ENCODE measurements at places on chromosomes 1 and 21.

DNA sequence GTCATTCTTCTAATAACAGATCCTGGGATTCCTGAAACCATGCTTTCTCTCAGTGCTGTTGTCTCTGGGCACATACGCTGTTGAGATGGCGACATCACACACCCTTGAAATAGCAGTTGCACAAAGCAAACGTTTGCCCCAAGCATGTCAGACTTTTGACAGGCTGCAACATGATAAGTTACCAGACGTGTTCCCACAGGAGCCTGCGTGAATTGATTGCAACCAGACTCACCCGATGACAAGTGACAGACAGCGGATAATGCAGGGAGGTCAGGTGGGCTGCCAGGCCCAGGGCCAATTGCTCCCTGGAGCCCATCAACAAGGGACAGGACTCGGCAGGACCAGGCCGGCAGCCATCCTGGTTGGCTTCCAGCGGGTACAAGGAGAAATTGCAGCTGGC is 310.9 kb downstream of the SIPA1L2 start:
- no peak for DNase-seq

DNA sequence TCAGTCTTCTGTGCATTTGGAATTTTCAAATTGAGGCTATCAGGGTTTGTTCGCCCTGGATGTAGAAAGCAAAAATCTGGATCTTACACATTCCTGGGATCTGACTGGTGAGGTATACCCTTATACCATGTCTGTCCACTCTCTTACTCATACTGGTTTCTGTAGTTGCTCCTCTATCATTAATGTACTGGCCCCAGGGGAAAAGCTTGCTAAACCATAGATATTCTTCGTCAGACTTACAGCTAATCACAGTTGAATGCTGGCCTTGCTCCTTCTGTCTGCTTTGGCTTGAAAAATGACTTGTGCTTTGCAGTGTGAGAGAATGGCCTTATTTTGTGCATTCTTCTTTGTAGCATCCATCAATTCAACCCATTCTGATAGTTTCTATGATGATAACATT is 30.5 kb downstream of the TBCE start:
- DNase-seq = no peak

DNA sequence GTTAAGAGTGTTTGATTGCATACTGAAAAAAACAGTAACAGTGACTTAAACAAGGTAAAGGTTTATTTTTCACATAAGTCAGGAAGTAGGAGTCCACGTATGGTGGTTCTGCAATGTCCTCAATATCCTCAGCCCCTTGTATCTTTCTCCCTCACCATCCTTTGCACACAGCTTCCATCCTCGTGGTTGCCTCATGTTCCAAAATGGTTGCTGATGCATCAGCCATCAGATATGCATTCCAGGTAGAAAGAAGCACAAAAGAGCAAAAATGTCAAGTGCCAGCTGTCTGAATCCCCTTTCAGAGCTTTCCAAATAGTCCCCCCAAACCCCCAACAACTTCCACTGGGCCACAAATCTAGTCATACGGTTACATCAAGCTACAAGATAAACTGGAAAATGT is 138.1 kb downstream of the SYF2 start:
- no peak for DNase-seq

DNA sequence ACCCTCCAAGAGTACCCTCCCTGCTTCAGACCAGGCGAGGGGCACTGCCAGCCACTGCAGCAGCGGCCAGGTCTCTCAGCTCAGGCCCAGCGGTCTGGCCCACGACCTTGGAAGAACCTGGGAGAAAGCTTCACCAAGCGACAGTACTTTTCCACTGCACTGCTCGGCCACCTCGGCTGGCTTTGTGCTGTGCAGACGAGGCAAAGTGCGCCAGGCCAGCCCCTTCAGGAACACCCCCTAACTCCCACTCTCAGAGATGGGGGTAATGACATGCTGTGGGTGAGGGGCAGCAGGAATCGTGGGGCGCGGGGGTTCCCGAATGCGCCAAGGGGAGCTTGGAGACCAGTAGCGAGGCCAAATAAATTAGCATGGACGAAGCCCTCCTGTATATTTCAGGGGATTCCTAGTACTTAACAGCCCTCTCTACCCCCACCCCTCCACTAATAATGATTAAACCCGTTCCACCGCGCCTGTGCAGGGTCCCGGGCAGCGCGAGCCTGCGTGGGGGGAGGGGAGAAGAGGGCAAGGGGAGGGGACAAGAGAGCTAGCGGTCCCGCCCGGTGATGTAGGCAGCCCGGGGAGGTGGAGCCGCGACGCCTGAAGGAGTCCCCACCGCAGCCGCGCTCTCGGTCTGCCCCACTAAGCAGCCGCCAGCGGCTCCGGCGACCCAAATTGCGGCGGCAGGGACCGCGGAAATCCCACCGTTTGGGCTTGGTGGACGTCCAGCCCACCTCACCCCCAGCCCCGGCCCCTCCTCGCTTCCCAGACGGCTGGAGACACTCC is at the start of gene FAM43B:
TSS of gene FAM43B (plus strand) at position 629 of the 783 bp plus-strand sequence. CDS start 401 bp downstream, outside the sequence.
- no peak for DNase-seq

- DNase-seq = no peak
Observed at GRCh38 chr1:229984310-229984991, 82.6 kb upstream of the GALNT2 start.

Measured in activated CD4-positive, alpha-beta memory T cell treated with anti-CD3 and anti-CD28 coated beads, Interleukin-2, amount 10 ng/mL, durations not matched to agents 7 days and 5 days (primary cell).